NCI-H2029 treated with DMSO at 0.1 percent for 48 hours (cell line): ENCODE measurements at places on chromosomes 1 and 21.

- no peak for DNase-seq
Observed at GRCh38 chr1:243234978-243235647, 20.0 kb downstream of the CEP170 start.

DNA sequence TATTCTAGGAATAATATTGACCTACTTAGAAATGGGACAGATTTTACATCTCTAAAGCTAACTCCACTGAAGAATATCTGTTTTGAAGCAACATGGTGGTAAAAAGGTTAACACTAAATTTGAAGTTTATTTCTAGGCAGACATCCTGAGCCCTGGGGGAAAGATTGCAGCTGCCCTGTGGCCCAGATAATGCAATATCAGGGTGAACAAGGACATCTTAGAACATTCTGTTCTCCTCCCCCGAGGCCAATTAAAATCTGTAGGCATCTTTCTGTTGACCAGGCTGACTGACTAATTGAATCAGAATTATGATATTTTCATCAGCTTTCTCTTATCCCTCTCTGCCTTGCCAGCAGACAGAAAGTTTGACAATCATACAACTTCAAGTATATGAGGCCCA, 149.8 kb upstream of the DUSP10 start:
- DNase-seq, result no peak

GRCh38 chr1:212489284-212489859, 56.7 kb downstream of the NENF start:
- no peak for DNase-seq

DNA sequence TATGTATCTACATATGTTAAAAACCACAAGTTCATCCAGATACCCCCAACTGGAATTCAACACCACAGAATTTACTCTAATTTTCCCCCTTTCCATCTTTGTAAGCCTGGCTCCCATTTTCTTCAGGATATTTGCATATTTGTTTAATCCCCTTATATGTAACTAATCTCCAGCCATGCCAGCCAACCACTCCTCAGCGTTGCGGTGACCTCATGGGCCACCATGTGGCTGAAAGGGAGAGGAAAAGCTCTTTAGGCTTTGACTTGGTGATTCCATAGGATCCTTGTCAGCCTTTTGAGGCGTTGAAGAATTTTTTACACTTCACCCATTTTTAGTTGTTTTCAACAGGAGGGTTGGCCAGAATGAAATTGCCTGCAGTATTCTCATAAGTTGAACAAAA, 10.0 kb downstream of the CLDN19 start:
- no peak for DNase-seq

- DNase-seq, result no peak
Observed at GRCh38 chr21:25927195-25927880, 192.6 kb downstream of the GABPA start.

DNA sequence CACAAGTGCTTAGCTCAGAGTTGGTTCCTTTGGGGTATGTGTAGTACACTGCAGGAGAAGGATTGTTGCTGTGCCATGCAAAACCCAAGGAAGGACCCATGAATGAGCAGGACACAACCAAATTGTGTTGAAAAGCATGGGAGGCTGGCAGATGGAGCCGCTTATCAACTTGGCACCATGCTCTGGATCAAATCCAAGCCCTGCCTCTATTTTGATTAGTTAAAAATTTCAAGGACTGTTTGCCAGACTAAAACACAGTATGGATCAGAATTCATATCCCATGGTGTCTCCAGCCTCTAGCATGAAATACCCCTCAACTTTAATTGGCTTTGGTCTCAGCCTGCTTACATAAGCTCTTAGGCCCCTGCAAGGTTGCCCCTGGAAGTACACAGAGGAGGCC, 27.8 kb downstream of the CCDC185 start:
- no peak for DNase-seq

DNA sequence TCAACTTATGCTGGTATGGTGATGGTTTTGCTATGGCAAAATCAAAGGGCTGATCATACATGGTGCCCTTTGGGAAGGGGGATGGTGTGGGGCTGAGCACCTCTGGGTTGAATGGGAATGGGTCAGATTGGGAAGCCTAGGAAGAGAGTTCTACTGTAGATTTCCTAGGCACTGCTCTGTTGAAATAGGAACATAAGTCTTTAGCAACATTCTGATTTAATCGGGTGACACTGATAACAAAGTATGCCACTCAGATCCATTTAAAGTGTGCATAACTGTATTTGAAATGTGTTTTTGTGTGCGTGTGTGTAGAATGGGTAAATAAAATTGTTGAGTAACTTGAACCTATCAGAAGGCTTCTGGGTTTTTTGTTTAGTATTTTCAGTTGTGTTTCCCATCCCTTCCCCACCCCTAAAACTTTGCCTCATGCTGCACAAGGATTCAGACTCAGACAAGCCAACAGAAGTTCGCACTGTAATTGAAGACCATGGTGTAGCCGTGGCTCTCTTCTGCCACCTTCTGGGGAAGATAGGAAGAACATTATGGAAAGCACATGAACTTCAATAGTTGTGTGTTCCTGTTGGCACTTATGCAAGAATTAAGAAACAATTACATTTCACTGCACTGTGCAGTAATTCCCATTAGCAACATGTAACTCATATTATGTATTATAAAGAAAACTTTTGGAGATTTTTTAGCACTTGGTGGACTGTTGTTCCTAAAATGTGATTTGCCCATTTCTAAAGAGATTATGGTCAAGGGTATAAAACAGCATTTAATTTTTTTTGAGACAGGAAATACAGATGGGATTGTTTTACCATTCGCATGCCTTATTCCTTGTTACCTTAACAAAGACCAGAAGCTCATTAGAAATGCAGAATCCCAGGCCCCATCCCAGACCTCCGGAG, 10.9 kb upstream of the C4BPB start:
- peak; percentile 56 for DNase-seq

DNA sequence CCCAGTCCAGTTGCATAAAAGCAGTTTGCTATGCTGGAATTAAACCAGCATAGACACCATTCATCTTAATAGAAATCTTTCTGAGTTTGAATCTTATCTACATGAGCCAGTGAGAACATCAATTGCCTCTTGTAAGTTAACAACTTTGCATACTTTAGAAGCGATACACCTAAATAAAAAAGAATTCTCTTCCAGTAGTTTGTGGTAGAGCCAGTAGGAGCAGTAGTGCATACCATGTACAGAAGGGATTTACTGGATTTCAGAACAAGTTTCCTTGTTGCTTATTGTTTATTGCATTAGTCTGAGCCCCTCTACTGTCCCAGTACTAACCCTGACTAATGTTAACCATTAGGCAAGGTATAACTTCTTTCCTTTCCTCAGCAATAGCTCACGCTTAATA, 313.1 kb downstream of the TGFB2 start:
- DNase-seq, result no peak
